NCI-H1048 (cell line): ENCODE measurements at places on chromosomes 4 and X.
A peak's percentile ranks its signal among the peaks of the same experiment; 100 is the strongest.

DNA sequence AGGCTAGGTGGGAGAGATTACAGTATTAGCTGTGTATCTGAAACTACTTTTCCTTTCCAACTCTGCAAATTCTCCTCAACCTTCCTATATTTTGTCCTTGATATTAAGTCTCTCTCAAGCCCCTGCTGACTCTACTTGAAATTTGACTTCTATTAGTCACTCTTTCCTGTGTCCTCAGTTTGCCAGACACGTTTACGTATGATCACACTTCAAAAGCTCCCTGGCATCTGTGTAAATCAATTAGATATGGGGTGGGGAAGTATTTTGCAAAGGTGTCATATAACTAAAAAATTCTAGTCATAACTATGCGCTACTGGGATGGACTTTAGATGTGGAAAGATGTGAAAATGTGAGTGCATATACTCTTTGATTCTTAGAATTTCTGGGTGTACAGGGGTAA lies 67.4 kb upstream of the ARHGAP24 start:
- DNase-seq, result no peak

- no peak for DNase-seq
Measured at GRCh38 chrX:114924856-114925255, 92.6 kb downstream of the IL13RA2 start.

DNA sequence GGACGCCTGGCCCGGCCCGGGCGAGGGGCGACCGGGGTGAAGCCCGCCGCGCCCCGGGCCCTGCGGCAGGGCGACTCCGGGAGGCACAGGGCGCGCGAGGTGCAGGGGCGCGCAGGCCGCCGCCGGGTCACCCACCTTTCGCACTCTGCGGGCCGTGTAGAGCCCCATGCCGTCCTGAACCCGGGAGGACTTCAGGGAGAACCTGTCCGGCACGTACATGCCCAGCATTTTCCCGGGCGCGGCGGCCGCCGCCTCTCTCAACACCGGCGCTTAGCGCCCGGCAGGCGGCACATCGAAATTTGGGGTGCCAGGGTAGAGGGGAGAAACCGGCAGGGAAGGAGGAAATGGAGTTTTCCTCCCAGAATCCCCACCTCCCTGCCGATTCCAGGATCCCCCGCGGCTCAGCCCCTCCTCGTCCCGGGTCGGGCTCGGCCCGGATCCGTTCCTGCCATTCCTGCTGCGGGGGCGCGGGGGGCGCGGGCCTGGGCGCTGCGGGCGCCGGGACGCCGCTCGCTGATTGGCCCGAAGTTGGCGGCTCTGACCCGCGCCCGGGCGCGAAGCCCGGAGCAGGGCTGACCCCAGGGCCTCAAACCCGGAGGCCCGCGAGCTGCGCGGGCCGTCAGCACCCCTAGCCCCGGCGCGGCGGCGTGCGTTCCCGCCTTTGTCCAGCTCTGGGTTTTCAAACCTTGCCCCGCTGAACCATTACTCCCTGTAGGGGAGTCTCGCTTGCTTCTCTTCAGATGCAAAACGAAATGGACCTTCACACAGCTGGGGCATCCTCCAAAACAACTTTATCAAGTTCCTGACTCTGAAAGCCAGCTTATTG lies at the start of gene PRDM5:
PRDM5 (minus strand) TSS at position 346 of the 826 bp plus-strand sequence; CDS start at position 228, 118 bp downstream.
- DNase-seq, result no peak

- DNase-seq, result no peak
Measured at GRCh38 chr4:3644849-3645627, 112.8 kb upstream of the LRPAP1 start.

DNA sequence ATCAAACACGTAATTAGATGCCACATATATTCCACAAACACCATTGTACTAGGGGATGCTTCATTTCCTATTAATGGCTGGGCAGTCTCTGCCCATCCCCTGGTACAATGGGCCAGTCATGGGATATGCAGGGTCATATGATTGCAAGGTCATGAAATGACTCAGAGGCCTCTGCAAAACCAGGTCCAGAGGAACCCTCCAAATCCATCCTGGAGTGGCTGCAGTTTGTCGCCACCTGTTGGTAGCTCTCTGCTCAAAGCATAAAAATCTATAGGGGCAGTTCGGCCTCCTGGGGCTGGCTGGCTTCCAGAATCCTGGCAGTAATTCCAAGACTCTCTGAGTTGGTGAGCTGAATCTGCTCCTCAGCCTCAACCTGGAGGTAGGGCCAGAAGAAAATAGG lies 22.9 kb upstream of the PUDP start:
- DNase-seq, result no peak

GRCh38 chrX:103464072-103464773 lies 55.1 kb downstream of the RAB40A start:
- no peak for DNase-seq

DNA sequence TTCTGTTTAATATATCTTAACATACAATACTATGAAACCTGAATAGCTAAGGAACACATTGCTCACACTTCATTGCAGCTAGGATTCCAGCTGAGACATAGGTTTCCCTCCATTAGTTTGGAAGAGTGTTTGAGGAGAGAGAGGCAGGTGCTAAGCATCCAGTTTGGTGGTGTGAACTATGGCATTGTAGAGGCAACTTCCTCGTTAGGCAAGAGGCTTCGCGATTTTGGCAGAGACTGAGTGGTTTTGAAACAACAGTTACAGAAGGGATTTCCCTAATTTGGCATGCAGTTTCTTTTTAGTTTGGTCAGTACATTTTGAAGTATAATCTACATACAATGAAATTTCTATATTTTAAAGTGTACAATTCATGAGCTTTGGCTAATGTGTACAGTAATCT lies 117.1 kb upstream of the BMP3 start:
- DNase-seq, result no peak

DNA sequence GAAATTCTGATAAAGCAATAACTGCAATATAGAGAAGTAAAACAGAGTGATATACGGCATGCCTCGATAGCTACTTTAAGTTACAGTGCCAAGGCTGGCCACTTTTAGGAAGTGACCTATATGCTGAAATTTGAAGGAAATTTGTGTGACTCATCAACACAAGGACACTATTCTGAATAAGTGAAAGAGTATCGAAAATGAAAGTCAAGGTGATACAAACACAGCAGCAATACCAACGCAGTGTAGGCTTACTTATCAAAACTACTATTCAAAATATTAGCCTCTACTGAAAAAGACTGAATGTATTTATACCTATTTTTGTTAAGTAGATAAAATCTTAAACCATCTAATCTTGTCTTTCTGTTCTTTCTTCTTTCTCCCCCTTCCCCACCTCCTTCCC lies 459.9 kb upstream of the GNPDA2 start:
- DNase-seq, result no peak

DNA sequence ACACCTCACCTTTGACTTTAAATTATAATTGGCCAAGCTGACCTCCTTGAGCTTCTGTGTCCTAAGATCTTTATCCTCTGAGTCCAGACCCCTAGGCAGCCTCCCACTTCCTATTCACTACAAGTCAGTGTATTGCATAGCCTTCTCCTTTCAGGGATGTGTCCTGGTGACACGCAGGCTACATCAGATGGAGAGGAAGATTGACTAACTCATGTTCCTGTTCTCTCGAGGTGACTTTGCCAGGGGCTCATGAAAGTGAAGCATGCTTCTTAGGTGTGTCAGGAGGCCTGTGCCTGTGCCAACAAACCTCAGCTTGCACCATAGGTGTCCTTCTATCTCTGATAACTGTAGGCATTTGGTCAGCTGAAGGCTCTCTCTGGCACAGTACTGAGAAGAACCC lies 195.7 kb upstream of the HS3ST1 start:
- DNase-seq, result no peak

DNA sequence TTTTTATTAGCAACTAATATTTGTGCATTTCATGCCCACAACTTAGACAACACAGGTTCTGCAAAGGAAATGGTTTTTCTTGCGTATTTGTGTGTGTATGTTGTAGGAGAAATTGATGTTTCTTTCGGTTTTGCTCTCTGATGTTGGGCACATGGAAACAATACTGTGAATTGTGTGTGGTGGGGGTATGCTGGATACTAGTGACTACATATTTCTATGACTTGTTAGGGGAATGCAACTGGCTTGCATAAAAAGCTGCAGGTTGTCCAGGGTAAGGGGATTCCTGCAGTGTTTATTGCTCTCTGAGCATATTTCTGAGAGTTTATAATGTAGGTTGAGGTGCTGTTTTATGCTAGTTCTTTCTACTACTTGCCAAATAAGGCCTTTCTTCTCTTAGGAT lies 11.6 kb downstream of the DLG3 start:
- DNase-seq, result no peak

GRCh38 chr4:154743683-154744340 lies at the start of gene LRAT:
Gene LRAT, plus strand, starts transcription at chr4:154744000. Its CDS starts 327 bp downstream, at chr4:154744327.
- peak; percentile 30 for DNase-seq

DNA sequence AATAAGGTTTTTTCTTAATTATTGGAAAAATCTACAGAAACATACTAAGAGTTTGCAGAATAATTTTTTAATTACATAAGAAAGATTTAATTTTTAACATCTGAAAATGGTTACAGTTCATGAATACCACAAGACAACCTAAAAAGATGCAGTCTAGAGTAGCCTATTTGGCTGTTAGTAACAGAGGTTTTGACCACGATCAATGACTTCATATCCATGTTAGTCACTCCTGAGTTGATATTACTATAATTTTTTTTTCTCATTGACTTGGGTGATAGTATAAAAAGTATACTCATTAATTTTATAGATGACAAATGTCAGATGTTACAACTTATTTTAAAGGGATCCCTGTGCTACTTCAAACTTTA lies 272.5 kb downstream of the DCTD start:
- no peak for DNase-seq

DNA sequence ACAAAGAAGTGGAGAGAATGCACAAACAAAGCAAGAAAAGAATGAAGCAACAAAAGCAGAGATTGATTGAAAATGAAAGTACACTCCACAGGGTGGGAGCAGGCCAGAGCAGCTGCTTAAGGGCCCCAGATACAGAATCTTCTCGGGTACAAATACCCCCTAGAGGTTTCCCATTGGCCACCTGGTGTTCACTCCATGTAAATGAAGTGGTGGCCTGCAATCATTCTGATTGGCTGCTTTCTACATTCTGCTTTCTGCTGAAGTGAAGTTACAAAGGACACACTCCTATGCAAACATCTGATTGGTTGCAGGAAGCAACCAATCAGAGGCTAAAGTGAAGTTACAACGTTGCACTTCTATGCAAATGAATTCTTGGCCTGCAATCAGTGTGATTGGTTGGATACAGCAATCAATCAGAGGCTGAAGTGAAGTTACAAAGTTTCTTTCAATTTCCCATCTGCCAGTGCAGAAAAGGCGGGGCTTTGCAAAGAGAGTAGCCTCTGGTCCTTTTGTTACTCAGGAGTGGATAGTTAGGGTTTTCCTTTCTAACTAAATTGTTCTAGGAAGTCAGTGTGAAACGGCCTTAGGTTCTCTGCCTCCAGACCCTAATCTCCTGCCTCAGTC lies 19.0 kb upstream of the GPC4 start:
- DNase-seq, result no peak

- no peak for DNase-seq
Measured at GRCh38 chr4:112416464-112416863, 99.5 kb downstream of the NEUROG2 start.

DNA sequence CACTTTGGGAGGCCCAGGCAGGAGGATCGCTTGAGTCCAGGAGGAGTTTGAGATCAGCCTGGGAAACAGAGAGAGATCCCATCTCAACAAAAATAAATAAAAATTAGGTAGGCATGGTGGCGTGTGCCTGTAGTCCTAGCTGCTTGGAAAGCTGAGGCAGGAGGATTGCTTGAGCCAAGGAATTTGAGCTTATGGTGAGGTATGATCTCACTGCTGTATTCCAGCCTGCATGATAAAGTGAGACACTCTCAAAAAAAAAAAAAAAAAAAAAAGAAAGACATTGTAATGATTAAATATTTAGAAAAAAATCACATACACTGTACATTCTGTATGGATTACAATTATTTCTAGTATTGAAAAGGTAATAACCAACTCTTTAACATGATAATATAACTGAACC lies 87.1 kb downstream of the SLIT2 start:
- no peak for DNase-seq

DNA sequence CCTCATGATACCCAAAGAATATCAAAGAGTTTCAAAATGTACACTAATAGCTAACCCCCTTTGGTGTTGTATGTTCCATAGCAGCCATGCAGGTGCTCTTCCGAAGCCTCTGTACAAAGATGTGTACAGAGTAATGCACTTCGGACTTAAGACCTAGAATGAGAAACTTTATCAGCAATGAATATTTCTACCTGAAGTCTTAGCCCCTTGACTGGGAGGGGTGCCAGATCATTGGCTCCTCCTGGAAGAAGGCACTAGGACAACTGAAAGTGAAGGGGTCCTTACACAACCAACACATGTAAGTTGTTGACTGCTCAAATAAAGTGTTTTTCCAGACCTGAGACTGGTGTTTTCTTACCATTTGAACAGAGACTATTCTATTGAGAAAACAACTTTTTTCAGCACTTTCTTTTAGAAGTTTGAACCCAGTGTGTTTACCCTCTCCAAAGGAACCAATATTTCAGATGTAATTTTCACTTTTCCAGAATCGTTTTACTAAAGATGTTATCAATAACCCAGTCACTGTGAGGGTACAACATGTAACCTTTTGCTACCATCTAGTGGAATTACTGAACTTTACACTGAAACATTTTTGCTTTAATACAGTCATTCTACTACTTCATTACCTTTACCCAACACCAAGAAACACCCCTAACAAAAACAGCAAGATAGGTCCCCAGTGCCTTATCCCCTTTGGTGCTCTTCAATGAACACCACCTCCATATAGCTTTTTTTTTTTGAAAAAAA lies 33.3 kb upstream of the PRDX4 start:
- no peak for DNase-seq

- no peak for DNase-seq
Measured at GRCh38 chr4:80568891-80569290, 233.4 kb downstream of the CFAP299 start.

DNA sequence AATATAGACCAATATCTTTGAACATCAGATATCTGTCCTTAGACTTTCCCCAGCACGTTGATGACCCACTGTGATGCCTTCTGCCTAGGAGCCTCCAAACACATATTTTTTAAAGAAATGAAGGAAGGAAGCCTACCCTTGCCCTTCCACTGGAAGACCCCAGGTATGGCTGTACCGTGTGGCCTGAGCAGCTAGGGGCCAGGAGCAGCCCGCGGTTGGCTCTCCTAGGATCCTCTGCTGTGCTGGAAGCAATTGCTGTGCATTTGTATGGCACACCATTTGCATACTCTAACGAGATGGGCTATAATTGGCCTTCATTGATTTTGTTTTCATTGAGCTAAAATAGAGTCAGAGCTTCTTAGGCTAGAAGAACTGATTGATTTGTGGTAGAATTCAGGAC lies 128.8 kb downstream of the GPAT3 start:
- no peak for DNase-seq

GRCh38 chr4:112840061-112840460 lies 203.1 kb downstream of the LARP7 start:
- no peak for DNase-seq
